Small intestine (tissue), 16 donors: ENCODE measurements at places on chromosomes 16 and 17. TPM values are rescaled to one million over a fixed set of nuclear protein-coding genes. Genes with fewer than 3 reads are reported as not detected.

- no peaks in the 10 kb centered on the region for H3K4me1 ChIP-seq
- H3K27ac ChIP-seq = no peak overlapping the region
- H3K27me3 ChIP-seq = no peaks in the 10 kb centered on the region
- H3K36me3 ChIP-seq = no peaks in the 10 kb centered on the region
Measured at GRCh38 chr17:11495613-11496012, 102.7 kb upstream of the DNAH9 start.

DNA sequence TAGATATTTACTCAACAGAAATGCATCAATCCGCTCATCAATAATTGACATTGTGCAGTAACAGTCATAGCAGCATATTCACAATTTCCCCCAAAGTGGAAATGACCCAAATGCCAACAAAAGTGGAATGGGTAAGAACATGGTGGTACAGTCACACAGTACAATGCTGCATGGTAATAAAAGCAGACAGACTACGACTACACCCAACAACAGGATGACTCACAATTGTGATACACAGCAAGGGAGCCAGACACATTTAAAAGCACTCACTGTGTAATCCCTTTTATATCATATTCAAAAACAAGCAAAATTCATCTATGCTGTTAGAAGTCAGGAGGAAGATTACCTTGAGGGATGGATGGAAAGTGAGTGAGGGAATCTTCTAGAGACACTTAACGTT is 76.5 kb upstream of the NUDT7 start:
- no peak overlapping the region for H3K4me3 ChIP-seq
- no peak overlapping the region for H3K27ac ChIP-seq
- H3K4me1 ChIP-seq = peaks cover 3% of the 10 kb centered on the region
- H3K27me3 ChIP-seq = no peaks in the 10 kb centered on the region
- no peaks in the 10 kb centered on the region for H3K36me3 ChIP-seq
- DNase-seq = no peak

- H3K27me3 ChIP-seq = no peaks in the 10 kb centered on the region
- H3K4me3 ChIP-seq = no peak overlapping the region
- no peak overlapping the region for H3K27ac ChIP-seq
- no peaks in the 10 kb centered on the region for H3K4me1 ChIP-seq
- no peaks in the 10 kb centered on the region for H3K36me3 ChIP-seq
Measured at GRCh38 chr16:52099382-52099781, 447.6 kb downstream of the TOX3 start.

DNA sequence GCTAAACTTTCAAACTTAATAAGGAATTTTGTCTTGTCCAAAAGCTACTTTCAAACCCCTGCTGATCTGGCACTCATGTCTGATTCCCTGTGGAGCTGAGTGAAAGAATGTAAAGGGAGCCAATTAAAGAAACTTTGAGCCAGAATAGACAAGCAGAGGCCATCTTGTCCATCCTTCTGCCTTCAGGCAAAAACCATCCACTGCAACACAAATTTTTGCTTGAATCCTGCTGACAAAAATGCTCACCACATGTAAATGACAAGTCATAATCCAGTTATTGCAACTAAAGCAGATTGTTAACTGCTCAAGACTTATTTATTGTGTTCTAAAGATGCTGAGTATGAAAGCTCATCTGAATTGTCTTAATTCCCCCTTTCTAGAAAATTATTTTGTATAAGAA is 124.0 kb upstream of the HLF start:
- no peaks in the 10 kb centered on the region for H3K4me1 ChIP-seq
- H3K27ac ChIP-seq = no peak overlapping the region
- H3K36me3 ChIP-seq = no peaks in the 10 kb centered on the region
- no peak for DNase-seq

DNA sequence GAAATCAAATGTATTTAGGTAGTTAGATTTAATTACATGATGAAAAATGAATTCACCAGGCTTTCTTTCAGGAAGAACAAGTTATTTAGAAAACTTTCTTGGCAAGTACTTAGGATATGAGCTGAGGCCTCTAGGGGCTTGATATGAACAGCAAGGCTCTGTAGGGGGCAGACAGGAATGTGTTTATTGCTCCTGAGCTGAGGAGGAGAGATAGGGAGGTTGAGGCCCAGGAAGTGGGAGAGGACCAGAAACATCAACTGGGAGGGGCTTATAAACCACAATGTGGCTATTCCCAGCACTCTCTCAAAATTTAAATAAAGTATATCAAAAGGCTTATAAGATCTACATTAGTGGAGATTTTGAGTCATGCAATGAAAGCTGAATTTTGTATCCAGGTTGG is 154.0 kb upstream of the MAF start:
- no peak for DNase-seq
- H3K27ac ChIP-seq = no peak overlapping the region
- H3K27me3 ChIP-seq = no peaks in the 10 kb centered on the region

DNA sequence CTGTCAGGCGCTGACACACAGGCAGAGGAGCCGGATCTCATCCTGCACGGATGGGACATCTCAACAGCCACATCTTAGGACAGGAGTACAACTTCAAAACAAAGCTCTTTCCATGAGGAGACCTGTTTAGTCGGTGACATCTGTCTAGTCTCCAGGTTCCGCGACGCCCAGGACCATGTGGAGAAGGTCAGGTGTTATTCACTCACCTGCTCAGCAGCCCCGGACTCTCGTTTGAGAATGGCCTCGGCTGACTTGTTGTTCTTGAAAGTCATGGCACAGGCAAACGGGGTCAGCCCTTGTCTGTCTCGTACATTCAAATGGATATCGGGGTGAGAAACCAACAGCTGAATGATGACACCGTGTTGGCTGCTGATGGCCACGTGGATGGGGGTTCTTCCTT is 35.7 kb downstream of the CYB5D2 start:
- no peak overlapping the region for H3K4me3 ChIP-seq
- no peaks in the 10 kb centered on the region for H3K4me1 ChIP-seq
- DNase-seq = no peak
- no peaks in the 10 kb centered on the region for H3K27me3 ChIP-seq
- H3K36me3 ChIP-seq = peaks cover 28% of the 10 kb centered on the region

- H3K4me1 ChIP-seq = peaks cover 33% of the 10 kb centered on the region
- no peak for DNase-seq
- peaks cover 25% of the 10 kb centered on the region for H3K36me3 ChIP-seq
- H3K4me3 ChIP-seq = no peak overlapping the region
Measured at GRCh38 chr16:25009822-25010221, 5.3 kb downstream of the ARHGAP17 start.

The HSPB9 gene
- not detected for polyA plus RNA-seq

DNA sequence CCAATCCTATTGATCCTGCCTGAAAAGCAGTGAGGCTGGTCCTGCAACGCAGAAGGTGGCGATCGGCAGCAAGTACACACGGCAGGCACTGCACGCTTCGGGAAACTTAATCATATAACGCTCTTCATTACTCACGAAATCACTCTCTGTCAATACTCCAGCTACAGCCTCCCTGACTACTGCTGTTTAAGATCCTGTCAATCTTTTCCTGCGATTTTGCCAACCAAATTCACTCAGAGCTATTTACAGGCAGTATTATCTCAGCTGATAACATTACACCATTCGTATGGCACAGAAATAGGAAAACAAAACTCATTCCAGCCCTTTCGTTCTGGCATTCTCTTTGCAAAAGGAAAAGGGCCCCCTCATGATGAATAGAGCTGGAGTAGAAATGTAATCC is 262.4 kb upstream of the CDH8 start:
- no peak overlapping the region for H3K27ac ChIP-seq
- no peaks in the 10 kb centered on the region for H3K36me3 ChIP-seq
- DNase-seq = no peak
- no peaks in the 10 kb centered on the region for H3K4me1 ChIP-seq
- H3K4me3 ChIP-seq = no peak overlapping the region
- H3K27me3 ChIP-seq = no peaks in the 10 kb centered on the region

The VAT1 gene
- 48.1 TPM for polyA plus RNA-seq

The DHRS7C gene
- polyA plus RNA-seq = 0.50 TPM

The RAMP2 gene
- 48.2 TPM for polyA plus RNA-seq

GRCh38 chr16:86176462-86176861 is 277.5 kb downstream of the IRF8 start:
- DNase-seq = no peak
- H3K4me3 ChIP-seq = no peak overlapping the region
- H3K36me3 ChIP-seq = no peaks in the 10 kb centered on the region
- no peak overlapping the region for H3K27ac ChIP-seq

GRCh38 chr16:53094013-53094630 is 39.3 kb downstream of the CHD9 start:
- peak; percentile 85 for DNase-seq
- no peaks in the 10 kb centered on the region for H3K27me3 ChIP-seq
- peak overlapping the region; percentile 89 for H3K27ac ChIP-seq
- peaks cover 38% of the 10 kb centered on the region for H3K4me1 ChIP-seq

DNA sequence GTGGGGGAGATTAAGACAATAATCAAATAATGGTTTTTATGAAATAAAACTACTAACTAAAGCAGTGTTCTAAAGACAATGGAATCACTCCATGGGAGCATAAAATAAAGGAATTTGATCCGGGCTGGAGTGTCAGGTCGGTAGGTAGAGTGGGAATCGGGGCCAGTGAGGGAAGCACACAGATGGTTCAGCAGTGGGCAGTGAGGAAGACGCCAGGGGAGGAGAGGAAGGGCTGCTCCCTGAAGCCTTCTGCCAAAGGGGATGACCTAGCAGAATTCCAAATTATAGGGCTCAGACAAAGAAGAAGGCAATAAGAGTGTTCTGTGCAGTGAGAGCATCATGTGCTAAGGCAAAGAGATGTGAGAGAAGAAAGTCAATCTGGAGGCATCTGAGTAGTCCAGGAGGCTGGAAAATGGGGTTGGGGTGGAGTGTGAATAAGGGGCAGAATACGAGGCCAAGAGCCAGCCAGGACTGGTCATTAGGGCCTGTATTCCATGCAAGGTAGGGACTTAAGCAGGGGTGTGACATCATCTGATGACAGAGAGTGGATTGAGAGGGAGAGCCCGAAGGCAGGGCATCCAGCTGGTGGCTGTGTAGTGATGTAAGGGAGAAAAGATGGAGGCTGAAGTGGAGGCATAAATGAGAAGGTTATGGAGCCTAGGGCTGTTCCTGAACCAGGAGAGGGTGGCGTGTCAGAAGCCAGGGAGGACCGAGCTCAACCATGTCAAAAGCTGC is 137.6 kb downstream of the COPRS start:
- no peaks in the 10 kb centered on the region for H3K4me1 ChIP-seq
- H3K27ac ChIP-seq = no peak overlapping the region
- no peaks in the 10 kb centered on the region for H3K27me3 ChIP-seq
- DNase-seq = no peak
- no peak overlapping the region for H3K4me3 ChIP-seq

DNA sequence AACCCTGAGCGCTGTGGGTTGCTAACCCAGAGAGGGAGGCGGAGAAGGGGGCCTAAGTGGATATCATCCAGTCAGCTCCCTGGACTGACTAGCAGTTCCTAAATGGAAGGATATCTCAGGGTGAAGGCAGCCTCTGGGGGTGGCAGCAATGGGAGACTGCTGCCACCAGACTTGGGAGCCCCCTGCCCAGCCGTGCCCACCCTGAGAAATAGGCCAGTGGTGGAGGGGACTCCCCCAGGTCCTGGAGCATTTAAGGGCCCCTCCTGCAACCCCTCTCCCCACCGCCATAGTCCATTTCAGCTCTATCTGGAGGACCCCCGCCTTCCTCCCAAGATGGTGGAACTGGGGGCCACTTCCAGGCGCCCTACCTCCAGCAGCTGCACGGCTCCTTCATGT is 8.4 kb downstream of the TSPOAP1 start:
- no peak for DNase-seq
- no peaks in the 10 kb centered on the region for H3K27me3 ChIP-seq
- peaks cover 1% of the 10 kb centered on the region for H3K4me1 ChIP-seq
- no peak overlapping the region for H3K4me3 ChIP-seq

The ITGA2B gene
- not detected for polyA plus RNA-seq

The ABCC11 gene
- 0.15 TPM for polyA plus RNA-seq

- H3K27me3 ChIP-seq = no peaks in the 10 kb centered on the region
- no peak overlapping the region for H3K4me3 ChIP-seq
- DNase-seq = no peak
- H3K4me1 ChIP-seq = no peaks in the 10 kb centered on the region
- peaks cover 40% of the 10 kb centered on the region for H3K36me3 ChIP-seq
Measured at GRCh38 chr17:6574687-6575595, 18.6 kb upstream of the PITPNM3 start.

DNA sequence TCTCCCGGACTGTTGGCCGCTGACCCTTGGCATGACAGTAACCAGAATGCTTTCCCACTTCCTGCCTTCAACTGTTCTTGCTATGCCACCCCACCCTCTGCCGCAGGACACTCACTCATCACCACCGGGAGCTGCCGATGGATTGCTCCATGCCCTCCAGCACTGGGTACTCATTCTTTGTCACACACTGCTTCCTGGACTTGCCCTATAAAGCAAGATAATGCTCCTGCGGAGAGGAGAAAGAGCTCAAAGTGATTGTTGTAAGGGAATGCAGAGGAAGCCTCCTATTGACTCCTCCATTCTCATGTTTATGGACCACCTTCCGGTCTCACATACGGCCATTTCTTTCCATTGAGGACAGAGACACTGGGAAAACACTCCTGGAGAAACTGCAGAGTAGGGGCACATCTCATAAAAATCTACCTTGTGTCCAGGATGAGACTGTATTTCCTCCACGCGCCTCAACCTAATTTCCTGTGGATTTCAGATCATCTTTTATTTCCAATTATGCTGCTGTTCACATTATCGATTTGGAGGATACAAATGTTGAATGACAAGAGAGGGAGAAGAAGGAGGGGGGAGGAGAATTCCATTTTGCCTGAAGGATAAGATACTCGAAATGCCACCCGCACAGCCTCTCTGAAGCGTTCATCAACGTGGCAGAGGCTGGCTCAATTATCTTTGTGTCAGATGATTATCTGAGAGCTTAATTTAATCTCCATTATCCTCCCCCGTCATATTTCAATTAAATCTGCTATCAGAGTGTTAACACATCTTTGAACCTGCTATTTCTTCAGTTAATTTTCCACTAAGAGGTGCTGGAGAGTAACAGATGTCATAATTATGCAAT is 486.1 kb upstream of the SALL1 start:
- no peak overlapping the region for H3K4me3 ChIP-seq
- H3K27ac ChIP-seq = no peak overlapping the region
- H3K27me3 ChIP-seq = peaks cover 4% of the 10 kb centered on the region

The CACNG1 gene
- not detected for polyA plus RNA-seq

The PIMREG gene
- 7.4 TPM for polyA plus RNA-seq

DNA sequence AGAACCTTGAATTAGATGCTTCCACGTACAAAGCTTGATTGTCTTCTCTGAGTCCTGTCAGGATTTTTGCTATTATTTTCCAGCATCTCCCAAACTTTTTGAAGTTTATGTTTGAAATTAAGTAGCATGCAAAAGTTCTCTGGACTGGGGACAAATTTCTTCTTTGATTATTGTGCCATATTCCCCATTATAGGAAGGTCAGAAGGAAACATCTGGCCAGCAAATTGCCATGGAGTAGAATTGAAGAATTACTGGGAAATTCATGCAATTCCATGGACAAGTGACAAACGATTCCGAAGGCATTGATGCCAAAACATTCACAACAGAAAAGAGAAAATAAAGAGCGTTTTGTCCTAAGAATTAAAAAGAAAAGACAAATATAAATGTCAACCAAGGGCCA is 737.2 kb downstream of the CDH11 start:
- H3K27ac ChIP-seq = no peak overlapping the region
- H3K36me3 ChIP-seq = no peaks in the 10 kb centered on the region
- no peak for DNase-seq
- no peaks in the 10 kb centered on the region for H3K27me3 ChIP-seq
- no peaks in the 10 kb centered on the region for H3K4me1 ChIP-seq

The TBC1D3G gene
- polyA plus RNA-seq = 2.7 TPM
